ENCODE measurements at places on chromosomes 1 and 21.

DNA sequence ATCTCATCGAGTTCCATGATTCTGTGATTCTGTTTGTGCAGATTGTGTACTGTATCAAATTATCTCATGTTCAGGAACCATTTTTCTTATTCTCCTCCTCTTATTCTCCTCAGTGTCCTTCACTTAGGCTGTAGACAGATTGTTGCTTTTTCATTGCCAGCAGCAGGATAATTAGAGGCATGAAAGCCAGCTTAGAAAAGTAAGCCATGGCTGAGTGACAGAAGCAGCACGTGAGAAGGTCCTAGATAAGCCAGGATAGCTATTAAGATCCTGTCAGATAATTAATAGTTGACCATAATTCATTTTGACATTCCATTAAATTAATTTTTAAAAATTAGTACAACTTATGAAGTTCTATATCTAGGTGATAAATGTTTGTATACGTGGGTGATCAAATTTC, 60.8 kb upstream of the PRKACB start:
- DNase-seq = no peak

- DNase-seq = no peak
Measured at GRCh38 chr21:38800046-38800758, 5.5 kb upstream of the ETS2 start.

GRCh38 chr1:37305841-37306240, 168.5 kb upstream of the ZC3H12A start:
- DNase-seq = no peak

- DNase-seq = no peak
Measured at GRCh38 chr1:24967962-24968361, 37.9 kb upstream of the RUNX3 start.

DNA sequence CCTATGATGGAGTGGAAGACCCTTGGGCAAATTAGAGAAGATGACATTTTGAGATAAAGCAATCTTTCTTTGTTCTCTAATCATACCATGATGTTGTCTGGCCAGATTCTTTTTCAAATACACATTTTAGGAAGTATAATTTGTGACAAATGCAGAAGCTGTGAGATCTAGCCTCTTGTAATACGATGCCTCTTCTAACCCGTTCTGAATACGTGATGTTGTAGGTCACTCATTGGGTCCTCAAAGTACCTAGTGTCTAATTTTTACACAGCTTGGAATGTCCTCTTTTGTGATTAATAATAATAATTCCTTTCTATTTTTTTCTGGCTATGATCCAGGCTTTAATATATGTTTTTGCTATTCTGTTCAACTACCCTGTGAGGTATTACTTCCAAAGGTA, 502.7 kb downstream of the NUF2 start:
- DNase-seq = no peak

- DNase-seq = no peak
Measured at GRCh38 chr1:107389410-107390396, 248.9 kb downstream of the NTNG1 start.

DNA sequence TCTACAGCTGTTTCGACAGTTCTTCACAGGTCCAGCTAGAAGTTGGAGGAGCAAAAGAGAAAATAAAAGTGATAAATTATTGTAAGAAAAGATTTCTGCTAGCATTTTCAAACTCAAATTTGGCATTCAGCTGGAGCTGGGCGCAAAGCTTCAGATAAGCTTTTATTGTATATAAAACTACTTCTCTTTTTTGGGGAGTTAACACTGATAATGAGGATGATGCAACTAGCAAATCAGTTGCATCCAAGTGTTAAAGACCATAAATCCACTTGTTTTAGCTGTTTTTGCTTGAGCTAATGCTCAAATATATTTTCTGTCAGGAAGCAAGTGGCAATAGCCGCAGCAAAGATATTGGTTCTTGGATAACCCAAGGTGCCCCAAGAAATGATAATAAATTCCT, 127.1 kb upstream of the PKN2 start:
- no peak for DNase-seq

DNA sequence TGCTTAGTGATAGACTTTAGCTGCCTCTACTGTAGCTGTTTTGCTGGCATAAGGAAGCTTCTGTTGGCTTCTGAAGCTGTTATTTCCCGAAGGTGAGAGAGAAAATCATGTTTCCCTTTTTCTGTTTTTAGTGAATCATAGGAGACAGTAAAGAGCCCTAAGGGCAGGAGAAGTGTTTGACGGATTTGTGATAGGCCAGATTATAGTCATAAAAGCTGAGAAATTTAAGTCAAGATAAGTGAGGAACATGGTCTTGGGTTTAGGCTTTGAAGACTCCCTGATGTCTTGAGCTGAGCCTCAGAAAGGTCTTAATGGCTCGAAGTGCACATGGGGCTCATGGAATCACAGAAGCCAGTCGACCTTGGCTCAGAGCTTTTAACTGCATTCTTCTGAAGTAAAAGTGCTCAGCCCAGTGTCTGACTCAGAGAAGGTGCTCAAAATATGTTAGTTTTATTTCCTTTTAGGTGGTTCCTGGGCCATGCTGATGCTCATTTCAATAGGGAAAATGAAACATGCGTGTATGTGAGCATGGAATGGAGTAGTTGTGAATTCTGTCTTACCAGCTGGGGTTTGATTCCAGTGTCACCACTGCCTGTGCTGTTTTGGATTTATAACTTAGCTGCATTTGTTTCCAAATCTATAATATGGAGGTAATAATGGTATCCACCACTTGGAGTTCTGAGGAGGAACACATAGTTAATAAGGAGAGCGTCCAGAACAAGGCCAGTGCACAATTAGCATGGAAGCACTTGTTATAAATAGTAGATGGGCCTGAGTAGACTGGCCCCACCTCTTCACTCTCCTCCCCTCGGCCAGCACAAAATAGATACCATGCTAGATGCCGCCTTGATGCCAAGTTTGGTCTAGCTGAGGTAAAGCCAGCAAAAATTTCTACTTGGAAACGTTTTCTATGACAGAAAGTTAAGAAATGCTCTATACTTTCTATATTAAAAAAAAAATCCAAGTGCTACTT, 99.2 kb downstream of the C1orf21 start:
- no peak for DNase-seq

- no peak for DNase-seq
Measured at GRCh38 chr1:147647796-147648633, 22.3 kb downstream of the ACP6 start.

- no peak for DNase-seq
Measured at GRCh38 chr1:116945421-116945820, 35.7 kb downstream of the PTGFRN start.

DNA sequence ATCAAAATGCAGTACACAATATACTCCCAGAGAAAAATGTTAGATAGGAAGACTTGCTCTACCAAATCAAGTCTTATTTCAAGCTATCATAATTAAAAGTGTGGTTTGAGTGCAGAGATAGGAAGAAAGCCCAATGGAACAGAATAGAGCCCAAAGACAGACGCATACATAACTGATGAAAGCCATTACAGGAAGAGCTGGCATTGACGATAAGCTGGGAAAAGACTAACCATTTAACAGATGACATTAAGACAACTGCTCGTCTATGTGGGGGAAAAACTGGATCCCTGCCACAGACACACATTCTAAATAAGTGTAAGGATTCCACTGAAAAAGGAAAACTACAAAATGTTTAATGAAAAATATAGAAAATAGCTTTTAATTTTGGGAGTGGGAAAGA, 85.5 kb downstream of the NGF start:
- DNase-seq = no peak

- peak; percentile 80 for DNase-seq
Measured at GRCh38 chr1:42765832-42766740, 742 bp downstream of the P3H1 start.

GRCh38 chr1:195909061-195909460, 699.2 kb downstream of the KCNT2 start:
- DNase-seq = peak; percentile 16

DNA sequence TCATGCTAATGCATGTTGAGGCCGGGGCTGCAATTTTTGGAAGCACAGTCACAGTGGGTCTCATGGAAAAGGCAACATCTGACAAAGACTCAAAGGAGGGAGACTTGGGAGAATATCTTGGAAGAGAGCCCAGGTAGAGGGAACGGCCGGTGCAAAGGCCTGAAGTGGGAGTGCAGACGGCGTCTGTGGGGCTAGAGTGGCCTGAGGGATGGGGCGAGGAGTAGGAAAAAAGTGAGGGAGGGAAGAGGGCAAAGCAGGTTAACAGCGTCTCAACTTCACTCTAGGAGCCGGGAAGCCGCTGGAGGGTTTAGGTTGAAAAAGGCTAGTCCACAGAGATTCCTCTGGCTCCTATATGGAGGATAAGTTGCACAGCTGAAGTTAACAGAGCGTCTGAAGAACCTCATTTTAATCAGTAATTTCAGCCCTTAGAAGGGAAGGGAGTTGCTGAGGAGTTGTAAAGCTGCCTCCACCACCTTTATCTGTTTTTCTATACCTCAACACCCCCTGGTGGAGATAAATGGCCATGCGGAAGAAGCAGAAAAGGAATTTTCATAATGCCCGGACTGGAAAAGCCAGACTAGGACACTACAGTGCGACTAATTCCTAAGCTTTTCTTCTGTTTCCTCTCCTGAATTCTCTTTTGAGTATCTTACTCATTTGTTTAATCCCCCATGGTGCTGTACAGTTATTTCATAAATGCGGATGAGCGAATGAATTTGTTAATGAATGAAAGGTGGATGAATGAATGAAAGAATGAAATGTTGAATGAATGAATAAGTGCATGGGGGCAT, 78.7 kb upstream of the ZNF281 start:
- DNase-seq = peak; percentile 87

DNA sequence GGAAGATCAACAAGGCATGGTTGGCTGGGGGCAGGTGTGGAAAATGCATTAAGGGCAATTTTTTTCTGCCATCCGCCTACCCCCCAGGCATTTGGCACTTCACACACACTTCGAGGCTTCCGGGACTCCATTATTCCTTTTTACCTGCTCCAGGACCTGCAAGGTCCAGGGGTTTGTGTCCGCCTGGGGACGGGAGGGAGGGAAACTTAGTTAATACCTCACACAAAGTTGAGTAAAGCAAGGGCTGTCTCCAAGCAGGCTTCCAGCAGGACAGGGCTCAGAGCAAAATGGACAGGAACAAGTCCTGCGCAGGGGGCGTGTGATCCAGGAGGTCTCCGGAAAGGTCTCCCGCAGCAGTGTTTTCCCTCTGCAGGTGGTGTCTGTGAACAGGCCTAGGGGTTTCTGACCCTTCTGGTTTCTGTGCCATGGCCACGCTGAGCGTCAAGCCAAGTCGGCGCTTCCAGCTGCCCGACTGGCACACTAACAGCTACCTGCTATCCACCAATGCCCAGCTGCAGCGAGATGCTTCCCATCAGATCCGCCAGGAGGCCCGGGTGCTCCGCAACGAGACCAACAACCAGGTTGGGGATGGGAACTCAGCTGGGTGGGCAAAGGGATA, 712 bp downstream of the TEKT2 start:
- no peak for DNase-seq

GRCh38 chr1:78090472-78091133, 44.8 kb downstream of the GIPC2 start:
- DNase-seq = no peak

- DNase-seq = no peak
Measured at GRCh38 chr1:214976665-214977064, 105.9 kb upstream of the KCNK2 start.

- DNase-seq = no peak
Measured at GRCh38 chr1:41735631-41736260, 183.0 kb downstream of the HIVEP3 start.

DNA sequence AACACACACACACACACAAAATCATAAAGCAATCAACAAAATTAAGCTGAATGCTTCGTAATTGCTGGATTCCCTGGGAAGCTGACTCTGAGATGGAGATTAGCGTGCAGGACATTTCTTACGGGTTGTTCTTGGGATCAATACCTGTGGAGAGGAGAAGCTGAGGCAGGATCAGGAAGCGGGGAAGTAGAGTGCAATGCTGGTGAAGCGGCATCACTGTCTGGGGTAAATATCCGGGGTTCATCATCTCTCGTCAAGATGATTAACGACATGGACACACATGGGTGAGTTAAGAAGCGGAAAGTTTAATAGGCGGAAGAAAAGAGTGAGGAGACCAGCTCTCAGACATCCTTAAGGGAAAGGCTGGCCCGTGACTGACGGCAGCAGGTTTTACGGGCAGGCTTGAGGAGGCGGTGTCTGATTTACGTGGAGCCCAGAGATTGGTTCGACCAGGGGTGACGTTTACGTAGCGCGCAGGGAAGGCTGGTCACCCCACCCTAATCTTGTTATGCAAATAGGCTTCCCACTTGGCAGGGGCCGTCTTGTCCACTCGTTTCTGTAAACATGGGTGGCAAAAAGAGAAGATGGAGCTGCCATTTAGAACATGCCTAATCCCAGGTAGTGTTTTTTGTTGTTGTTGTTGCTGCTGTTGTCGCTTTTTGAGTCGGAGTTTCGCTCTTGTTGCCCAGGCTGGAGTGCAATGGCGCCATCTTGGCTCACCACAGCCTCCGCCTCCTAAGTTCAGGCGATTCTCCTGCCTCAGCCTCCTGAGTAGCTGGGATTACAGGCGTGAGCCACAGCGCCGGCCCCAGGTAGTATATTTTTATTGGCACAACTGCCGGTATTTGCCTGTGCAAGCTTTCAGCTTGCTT, 135.6 kb upstream of the KCNJ15 start:
- DNase-seq = no peak

DNA sequence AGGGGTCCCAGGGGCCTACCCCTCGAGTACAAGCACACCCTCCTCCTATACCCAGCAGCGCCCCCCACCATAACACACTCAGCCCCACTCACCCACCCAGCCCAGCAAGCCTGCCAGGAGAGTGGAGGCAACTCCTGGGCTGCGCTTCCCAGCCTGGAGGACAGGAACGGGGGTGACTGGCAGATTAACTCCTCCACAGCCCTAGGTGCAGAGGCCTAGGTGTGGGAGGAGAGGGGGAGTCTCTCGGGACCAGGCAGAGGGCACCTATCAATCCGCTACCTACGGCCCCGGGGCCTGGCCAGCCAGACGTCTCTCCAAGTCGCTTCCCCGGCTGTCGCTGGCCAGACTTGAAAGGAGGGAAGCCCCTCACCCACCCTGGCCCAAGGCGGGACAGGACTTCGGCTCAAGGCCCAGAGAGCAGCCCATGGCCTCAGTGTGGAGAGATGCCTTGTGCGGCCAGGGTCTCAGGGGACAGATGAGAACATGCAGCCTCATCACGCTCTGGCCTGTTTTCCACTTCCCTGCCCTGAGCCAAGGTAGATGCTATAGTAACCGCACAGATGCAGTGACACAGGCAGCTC, 24.9 kb downstream of the MATN1 start:
- DNase-seq = peak; percentile 6

- DNase-seq = no peak
Measured at GRCh38 chr1:201282216-201282615, 1.1 kb upstream of the PKP1 start.

GRCh38 chr1:113178522-113178921, 105.5 kb downstream of the LRIG2 start:
- peak; percentile 33 for DNase-seq

- no peak for DNase-seq
Measured at GRCh38 chr21:42509244-42509643, 4.4 kb upstream of the SLC37A1 start.

GRCh38 chr1:232622981-232623380, 7.0 kb downstream of the SIPA1L2 start:
- DNase-seq = no peak

DNA sequence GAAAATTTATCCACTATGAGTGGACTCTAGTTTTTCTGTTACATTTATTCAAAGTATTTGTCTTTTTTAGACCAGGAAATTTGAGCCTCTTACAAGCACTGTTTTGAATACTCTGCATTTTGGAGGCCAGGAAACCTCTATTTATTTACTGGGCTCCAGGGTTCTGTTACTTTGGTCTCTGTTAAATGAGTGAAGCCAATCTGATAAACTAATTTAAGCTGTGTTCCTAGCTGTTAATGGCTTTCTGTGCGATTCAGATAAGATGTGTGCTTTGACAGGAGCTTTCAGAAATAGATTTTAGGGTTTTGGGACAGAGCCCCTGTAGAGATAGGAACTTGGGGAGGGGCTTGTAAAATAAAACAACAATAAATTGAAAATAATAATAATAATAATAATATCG, 23.9 kb downstream of the ACKR1 start:
- DNase-seq = no peak

Measured in fibroblast of pulmonary artery (primary cell).